ENCODE measurements at places on chromosomes 5 and 9.

- DNase-seq, result peak; percentile 92
Observed at GRCh38 chr5:159773062-159773924, 143.0 kb upstream of the ADRA1B start.

GRCh38 chr5:86869268-86869667, 251.5 kb downstream of the COX7C start:
- DNase-seq, result no peak

DNA sequence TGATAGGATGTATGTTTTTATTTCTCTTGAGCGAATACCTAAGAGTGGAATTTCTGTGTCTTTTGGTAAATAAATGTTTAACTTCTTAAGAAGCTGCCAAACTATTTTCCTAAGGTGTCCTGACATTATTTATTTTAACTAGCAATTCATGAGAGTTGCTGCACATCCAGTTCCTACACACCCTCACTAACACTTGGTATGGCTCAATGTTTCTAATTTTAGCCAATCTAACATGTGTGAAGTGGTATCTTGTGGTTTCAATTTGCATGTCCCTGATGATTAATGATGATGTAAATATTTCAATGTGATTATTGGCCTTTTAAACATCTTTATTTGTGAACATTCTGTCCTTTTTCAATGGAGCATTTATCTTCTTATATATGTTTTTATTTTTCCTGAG, 2095.5 kb upstream of the C9orf72 start:
- no peak for DNase-seq

- DNase-seq, result no peak
Observed at GRCh38 chr9:75116306-75116705, 28.0 kb downstream of the OSTF1 start.

DNA sequence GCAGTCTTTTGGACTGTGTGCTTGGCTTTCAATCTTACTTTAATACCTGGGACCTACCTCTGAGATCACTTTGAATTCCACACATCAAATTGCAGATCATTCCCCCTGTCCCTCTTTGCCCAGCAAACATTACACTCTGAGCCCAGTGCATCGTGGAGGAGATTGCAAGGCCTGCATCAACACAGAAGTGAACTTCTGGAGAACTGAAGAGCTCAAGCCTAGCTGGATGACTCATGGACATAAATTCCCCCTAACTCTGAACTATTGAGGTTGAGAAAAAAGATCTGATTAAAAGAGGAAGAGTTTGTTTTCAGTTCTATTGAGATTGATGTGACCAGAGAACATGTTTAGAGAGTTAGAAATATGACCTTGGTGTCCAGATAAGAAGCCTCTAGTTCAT, 316.0 kb upstream of the DMAC1 start:
- no peak for DNase-seq

GRCh38 chr5:157168286-157168685, 2.2 kb upstream of the GARIN3 start:
- no peak for DNase-seq

DNA sequence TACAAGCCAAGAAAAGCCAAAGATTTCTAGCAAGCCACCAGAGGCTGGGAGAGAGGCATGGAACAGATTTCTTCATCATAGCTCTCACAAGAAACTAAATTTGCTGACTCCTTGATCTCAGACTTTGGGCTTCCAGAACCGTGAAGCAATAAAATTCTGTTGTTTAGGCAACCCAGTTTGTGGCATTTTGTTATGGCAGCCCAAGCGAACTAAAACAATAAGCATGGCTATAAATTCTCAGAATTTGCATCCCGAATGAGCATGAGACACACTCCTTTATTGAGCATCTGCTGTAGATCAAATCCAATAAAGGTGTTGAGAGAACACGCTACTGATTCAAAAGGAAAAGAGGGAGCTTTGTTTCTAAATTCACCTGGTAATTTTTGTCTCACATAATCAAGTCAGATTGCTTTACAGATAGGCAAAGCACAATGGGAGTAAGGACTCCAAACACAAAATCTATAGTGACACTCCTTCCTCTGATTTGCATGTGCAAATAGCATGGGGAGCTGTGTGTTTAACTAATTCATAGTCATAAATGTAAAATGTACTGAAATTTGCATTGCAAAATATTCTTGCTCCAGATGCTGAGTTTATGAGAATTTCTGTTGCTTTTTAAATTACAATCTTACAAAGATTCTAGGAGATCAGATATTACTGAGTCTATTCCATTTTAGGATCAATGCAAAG, 308.7 kb downstream of the MED10 start:
- no peak for DNase-seq

DNA sequence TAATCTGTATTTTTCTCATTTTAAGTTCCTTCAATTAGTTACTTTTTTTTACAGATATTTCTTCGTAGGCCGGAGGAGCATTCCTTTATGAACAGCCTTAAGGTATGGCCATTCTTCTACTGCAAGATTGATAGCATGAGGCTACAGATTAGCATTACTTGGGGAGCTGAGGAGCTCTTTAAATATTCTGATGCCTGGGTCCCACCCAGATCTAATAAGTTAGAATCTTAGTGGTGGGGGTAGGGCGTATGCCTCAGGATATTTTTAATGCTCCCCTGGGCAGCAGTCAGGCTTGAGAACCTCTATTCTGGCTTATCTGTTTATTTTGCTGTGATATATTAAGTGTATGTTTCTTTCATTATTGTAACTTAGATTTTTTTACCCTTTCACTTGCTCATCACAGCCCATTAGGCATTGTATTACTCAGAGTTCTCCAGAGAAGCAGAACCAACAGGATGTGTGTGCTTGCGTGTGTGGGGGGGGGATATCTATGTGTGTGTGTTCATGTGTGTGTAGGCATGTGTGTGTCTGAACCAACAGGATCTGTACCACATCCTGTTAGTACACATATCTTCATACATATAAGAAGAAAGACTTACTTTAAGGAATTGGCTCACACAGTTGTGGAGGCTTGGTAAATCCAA, 91.8 kb upstream of the MTAP start:
- no peak for DNase-seq

DNA sequence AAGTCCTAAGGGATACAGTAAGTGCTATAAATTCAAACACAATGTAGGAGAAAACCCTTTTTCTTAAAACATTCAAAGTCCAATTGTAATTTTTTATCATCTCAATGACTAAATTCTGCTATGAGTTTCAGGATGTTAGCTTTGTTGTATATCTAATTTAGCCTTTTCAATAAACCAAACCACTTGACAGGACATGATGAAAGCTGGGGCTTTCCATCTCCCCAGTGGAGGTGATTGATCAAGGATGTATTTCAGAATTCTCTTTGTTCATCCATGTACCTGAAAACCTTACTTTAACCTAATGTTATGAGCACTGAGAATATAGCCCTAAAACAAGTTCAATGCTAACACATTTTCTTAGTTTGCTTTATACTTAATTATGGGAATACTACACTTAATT, 639.0 kb upstream of the ITGA1 start:
- no peak for DNase-seq

GRCh38 chr9:116901260-116901659, 214.2 kb downstream of the TRIM32 start:
- no peak for DNase-seq

DNA sequence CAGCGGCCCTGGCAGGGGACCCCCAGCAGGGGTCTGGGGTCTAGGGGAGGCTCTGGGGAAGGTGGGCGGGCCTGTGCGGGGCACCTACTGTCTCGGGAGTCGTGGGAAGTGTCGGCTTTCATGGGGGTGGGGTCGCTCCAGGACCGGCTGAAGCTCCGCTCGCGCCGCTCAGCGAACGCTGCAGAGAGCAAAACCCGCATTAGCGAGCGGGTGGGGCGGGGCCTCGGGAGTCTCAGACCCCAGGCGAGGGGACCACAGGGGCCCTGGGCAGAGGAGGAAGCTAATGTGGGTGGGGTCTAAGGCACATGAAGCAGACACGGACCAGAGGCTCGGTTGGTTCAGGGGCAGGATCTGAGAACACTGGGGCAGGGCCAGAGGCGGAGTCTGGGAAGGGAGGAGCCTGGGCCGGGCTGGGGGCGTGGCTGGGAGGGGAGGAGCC, 5.5 kb downstream of the NSMF start:
- DNase-seq, result peak; percentile 65

GRCh38 chr9:19231126-19231903, 822 bp downstream of the DENND4C start:
- DNase-seq, result peak; percentile 40

DNA sequence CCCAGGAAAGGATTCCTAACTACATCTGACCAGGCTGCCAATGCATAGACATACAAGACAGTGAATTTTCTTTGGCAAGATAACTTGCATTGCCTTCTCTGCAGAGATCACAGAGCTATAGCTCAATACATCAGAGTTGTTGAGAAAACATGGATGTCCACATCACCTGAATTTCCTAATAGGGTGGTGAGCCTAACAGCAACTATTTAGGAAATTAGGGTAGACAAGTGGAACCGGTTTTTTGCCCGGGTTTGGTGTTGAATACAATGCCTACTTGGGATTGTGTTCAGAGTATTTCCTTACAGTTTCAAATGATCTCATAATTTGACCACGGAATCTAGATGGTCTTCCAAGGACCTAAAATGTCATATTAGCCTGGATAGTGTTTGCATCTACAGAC, 262.7 kb downstream of the KIF4B start:
- DNase-seq, result no peak

Data from adipocyte (in vitro differentiated cells).